A549 treated with DMSO at 1 μM for 4 hours (cell line): ENCODE measurements at places on chromosomes 4 and X. TPM values are rescaled to one million over a fixed set of nuclear protein-coding genes. Genes with fewer than 3 reads are reported as not detected.

Gene WDR17
- 1.6 to 2.9 TPM (median 2.1 TPM) in 5 replicates for total RNA-seq

Gene BEX4
- 1.9 to 3.5 TPM (median 2.0 TPM) in 5 replicates for total RNA-seq

Gene SLC10A4
- total RNA-seq, result 4.6 to 8.0 TPM (median 7.2 TPM) in 5 replicates

Gene SYTL4
- total RNA-seq, result 1.1 to 3.2 TPM (median 2.3 TPM) in 5 replicates

Gene ITGB1BP2
- total RNA-seq, result 0.81 to 1.2 TPM (median 1.1 TPM) in 5 replicates

Gene PCDH7
- 0.09 to 0.41 TPM (median 0.11 TPM) in 5 replicates for total RNA-seq

Gene TLR2
- 0.10 to 0.31 TPM (median 0.28 TPM) in 5 replicates for total RNA-seq

Gene SHISA3
- not detected in 5 replicates for total RNA-seq

Gene BMP3
- not detected in 5 replicates for total RNA-seq

Gene BEX1
- not detected in 5 replicates for total RNA-seq

Gene HGFAC
- 0.20 to 0.41 TPM (median 0.30 TPM) in 5 replicates for total RNA-seq

Gene TBC1D14
- 31.2 to 35.4 TPM (median 34.4 TPM) in 5 replicates for total RNA-seq

Gene POF1B
- 2.4 to 4.2 TPM (median 2.8 TPM) in 5 replicates for total RNA-seq

Gene SCML2
- 7.3 to 9.4 TPM (median 8.4 TPM) in 5 replicates for total RNA-seq
